ENCODE measurements at places on chromosomes 1 and 21. TPM values are rescaled to one million over a fixed set of nuclear protein-coding genes. Genes with fewer than 3 reads are reported as not detected.

Gene CITED4
- 3.9 TPM for total RNA-seq

Gene LMOD1
- not detected for total RNA-seq

Gene CD2
- not detected for total RNA-seq

Gene AK5
- 21.2 TPM for total RNA-seq

Gene TTC22
- not detected for total RNA-seq

Gene RNF186
- total RNA-seq, result not detected

Gene GFI1
- not detected for total RNA-seq

Gene RASAL2
- 13.1 TPM for total RNA-seq

Gene CA14
- total RNA-seq, result not detected

Gene NUP210L
- total RNA-seq, result under 0.01 TPM

Gene DAB1
- not detected for total RNA-seq

Gene MROH9
- not detected for total RNA-seq
